ENCODE measurements at places on chromosomes 3 and 15.

- no peak for DNase-seq
Observed at GRCh38 chr15:89760303-89761008, 9.4 kb upstream of the MESP1 start.

- no peak for DNase-seq
Observed at GRCh38 chr3:37811625-37812498, 49.8 kb upstream of the CTDSPL start.

DNA sequence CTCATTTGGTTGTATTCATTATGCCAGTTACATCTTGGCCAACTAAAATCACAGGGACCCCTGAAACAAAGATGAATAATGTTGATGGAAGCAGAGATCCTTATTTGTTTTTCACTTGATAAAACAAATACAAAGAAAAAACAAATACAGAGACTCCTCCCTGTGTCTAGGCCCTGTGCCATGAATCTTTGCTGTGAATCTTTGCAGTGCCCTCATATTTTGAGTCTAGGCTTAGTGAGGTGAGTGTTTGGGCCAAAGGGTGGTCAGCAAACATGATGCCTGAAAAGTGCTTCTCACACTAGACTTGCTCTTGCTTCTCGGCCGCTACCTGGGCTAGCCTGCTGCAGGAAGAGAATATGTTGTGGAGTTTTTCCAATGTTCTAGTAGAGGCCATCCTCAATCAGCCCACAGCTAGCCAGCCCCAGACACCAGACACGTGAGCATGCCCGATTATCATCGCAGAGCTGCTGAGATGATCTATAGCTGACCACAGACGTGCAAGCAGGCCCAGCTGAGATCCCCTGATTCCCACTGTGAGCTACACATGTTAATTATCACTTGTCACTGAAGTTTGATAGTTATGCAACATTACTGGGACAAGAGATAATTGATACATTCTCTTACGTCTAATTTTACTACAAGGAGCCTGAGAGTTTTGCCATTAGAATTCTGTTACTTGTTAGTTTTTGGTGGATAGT lies 191.4 kb downstream of the THRB start:
- DNase-seq, result no peak

DNA sequence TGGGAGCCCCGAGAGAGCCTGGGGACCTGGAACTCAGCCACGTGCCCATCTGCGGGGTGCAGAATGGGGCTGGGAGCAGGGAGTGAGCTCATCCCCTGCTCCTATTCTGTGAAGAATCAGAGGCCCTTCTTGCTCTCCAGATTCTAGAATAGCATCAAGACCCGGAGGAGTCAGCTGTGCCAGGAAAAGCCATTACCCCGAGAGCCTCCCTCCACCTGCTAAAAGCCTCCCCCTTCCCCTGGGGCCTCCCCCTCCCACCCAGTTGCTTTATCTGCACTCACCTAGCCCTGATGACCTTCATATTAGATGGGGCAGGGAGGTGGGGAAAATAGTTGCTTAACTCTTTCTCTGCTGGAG lies 23.1 kb downstream of the CCDC33 start:
- DNase-seq, result no peak

- no peak for DNase-seq
Observed at GRCh38 chr15:85555875-85556617, 175.6 kb downstream of the AKAP13 start.

GRCh38 chr15:74733269-74733668 lies 7.9 kb upstream of the CYP1A1 start:
- DNase-seq, result no peak

DNA sequence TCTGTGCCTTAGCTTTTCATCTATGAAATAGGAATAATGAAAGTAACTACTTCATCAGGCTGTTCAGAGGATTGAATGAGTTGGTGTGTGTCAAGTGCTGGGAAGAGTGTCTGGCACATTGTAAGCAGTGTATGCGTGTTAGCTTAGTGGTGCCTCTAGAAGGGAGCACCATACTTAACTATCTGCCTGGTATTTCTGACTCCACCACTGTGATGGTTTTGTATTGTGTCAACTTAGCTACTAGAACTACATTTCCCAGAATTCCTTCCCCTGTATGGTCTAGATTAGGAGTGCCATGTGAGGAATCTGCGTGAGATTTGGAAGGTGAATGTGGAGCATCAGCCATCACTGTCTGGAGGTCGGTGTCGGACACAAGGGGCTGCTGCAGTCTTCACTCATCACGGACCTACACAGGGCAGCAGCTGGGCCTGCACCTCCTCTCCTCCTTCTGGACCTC lies 115.4 kb upstream of the GALNT15 start:
- DNase-seq, result no peak

DNA sequence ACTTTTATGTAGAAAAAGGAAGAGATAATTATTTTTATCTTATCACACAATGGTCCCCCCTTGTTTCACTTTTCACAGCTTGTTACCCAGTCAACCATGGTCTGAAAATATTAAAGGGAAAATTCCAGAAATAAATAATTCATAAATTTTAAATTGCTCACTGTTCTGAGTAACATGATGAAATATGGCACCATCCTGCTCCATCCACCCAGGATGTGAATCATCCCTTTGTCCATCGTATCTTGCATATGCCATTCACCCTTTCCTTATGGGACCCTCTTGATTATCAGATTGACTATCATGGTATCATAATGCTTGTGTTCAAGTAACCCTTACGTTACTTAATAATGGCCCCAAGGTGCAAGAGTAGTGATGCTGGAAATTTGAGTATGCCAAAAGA lies 43.7 kb downstream of the ANKRD28 start:
- no peak for DNase-seq

DNA sequence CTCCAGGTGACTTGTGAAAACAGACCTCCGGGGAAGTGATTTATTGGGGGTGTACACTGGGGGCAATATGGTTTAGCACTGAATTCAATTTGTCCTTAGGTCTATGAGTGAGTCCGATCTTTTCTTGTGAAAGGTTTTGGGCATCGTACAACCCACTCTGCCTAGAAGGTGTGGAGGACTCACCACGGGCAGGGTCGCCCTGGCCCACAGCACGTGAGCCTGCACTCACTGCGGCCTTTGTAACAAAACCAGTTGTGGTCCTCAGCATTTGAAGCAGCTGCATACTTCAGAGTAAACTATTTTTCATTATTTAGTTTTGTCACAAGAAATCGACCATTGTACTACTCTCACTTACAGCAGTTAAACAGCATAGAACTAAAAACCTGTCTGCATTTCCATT lies 72.6 kb upstream of the BLM start:
- no peak for DNase-seq

DNA sequence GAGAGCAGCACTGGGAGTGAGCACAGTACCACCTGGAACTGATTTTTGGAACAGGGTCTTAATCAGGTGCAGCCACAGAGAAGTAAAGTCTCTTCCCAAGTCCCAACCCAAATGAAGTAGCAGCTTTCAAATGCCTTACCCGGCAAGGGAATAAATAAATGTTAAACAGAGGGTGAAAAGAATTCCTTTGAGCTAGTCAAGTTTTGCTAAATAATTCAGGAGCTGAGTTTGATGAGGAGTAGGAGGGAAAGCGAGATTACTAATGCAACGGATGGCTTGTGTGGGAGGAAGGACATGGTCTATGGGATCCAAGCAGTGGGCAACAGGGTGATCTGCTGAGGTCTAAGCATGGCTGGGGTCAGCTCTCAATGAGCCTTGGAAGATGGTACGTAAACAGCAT lies 204.5 kb upstream of the ST8SIA2 start:
- DNase-seq, result no peak

DNA sequence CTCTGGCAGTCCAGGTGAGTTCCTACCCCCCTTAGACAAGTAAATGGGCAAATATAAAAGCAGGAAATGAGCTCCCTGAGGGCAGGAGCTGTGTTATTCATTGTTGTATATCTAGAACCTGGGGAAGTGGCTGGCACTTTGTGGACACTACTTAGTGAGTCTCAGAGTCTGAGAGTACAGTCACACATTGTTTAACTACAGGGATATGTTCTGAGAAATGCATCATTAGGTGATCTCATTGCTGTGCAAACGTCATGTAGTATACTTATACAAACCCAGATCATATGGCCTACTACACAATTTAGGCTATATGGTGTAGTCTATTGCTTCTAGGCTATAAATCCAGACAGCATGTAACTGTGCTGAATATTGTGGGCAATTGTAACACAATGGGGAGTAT lies 52.4 kb downstream of the DRD3 start:
- no peak for DNase-seq

GRCh38 chr3:141478139-141478538 lies 8.7 kb upstream of the RASA2 start:
- no peak for DNase-seq

GRCh38 chr3:14861031-14861430 lies 42.3 kb downstream of the FGD5 start:
- no peak for DNase-seq

DNA sequence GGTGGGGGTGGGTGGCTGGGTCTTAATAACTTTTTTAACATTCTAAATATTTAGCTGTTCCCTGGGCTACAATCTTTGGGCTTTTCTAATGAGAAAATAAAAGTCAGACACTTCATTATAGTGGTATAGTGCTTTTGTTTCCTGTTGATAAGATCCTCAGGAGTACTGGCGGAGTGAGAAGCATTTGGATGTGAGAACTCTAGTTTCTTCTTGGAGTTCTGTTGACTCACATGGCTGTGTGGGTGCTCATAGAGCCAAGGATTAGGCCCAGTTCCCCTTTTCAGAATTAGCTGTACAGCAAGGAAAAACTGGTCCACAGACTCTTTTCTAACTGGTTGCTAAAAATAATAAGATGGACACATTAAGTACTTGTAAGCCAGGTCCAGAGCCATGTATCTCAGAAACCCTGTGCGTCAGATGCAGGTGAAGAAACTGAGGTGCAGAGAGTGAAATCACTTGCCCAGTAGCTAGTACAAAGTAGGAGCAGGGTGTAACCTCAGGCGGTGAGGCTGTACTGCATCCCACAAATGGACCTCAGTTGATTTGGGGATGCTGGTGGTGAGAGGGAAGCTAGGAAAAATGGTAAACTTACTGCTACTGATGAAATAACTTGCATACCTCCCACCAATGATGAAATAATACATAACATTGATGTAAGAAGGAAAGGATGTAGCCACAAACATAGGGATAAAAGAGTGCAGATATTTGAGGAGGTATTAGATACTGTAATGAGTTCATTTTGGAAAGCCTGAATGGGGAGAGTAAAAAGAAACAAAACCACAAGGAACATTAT lies 2.3 kb downstream of the ITPR1 start:
- DNase-seq, result no peak

- no peak for DNase-seq
Observed at GRCh38 chr3:140470962-140471361, 206.9 kb upstream of the TRIM42 start.

- no peak for DNase-seq
Observed at GRCh38 chr15:70323111-70323851, 225.6 kb upstream of the TLE3 start.

GRCh38 chr15:77412972-77413698 lies 6.8 kb downstream of the PEAK1 start:
- no peak for DNase-seq

GRCh38 chr3:164577667-164578210 lies 500.6 kb downstream of the SI start:
- no peak for DNase-seq

DNA sequence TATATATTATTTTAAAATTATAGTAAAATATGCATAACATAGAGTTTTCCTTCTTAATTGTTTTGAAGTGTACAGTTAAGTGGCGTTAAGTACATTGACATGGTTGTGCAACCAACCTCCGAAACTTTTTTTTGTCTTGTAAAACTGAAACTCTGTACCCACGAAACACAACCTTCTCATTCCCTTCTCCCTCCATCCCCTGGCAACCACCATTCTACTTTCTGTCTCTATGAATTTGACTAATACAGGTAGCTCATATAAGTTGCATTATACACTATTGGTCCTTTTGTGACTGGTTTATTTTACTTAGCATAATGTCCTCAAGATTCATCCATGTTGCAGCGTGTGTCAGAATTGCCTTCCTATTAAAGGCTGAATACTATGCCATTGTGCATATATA lies 179.4 kb downstream of the SATB1 start:
- no peak for DNase-seq

DNA sequence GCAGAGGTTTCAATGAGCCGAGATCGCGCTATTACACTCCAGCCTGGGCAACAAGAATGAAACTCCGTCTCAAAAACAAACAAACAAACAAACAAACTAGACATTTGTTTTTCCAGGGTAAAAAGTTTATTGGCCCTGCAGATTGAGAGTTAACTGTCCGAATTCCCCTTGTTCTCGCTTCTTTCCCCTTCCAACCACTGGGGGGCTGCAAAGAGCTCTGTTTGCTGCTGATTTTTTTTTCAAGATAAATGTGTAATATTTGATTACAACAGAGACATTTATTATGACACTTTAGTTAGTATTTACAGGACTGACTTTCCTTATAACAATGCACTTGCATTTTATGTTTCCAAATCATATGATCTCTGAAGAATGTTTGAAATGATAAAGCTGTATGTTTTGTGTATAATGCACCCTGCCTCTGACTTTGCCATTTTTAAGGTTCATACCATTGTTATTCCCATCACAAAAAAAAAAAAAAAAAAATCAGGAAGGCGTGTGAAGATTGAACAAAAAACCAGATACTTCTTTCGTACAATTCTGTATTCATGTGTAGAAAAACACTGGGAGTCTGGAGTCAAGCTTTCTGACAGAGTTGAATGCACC lies 2.8 kb downstream of the CLSTN2 start:
- no peak for DNase-seq
